ENCODE measurements at places on chromosomes 11 and 22.
A peak's percentile ranks its signal among the peaks of the same experiment; 100 is the strongest.

GRCh38 chr11:107785401-107785800 is 73.2 kb downstream of the SLC35F2 start:
- DNase-seq, result peak; percentile 2

GRCh38 chr11:6619004-6619745 is at the start of gene TPP1:
Gene TPP1 (minus strand): TSS chr11:6619422. CDS start chr11:6619400, 22 bp downstream.
- peak; percentile 78 for DNase-seq

DNA sequence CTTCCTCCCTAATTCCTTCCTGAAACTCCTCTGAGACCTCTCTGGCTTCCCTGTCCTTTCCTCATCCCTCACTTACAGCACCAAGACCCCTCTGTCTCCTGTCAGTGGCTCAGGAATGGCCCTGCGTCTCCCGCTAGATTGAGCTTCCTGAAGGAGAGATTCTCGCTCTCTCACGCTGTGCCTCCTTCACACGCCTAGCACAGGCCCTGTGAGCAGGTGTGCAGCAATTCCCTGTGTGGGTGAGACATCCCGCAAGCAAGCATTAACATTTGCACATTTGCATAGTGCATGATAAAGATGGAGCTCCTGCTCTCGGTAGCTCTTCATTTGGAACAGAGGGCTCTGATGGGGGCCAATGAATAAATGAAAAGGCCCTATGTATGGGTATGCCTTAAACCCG is 159.8 kb downstream of the ADAMTS15 start:
- DNase-seq, result no peak

DNA sequence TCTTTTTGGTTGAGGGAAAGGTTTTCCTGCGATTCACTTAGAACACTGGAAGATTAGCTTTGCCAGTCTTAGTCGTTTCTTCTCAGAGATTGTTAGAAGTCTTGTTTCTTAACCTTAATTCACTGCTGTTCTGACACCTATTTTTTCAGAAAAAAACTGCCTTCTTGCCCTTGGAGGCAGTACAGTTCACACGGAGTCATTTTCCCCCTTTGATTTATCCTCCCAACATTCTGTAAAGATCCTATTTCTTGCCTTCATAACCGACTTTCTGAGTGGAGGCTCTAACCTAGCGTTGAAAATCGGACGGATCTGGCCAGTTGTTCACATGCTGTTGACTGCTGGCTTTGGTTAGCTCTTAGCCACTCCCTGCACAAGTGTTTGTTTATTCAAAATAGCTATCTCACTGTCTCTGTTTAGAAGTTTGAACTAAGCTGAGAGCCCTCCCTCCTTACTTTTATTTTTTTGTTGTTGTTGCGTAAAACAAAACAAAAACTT is 737 bp downstream of the BCL2L13 start:
- no peak for DNase-seq

Data from activated CD4-positive, alpha-beta T cell treated with anti-CD3 and anti-CD28 coated beads, Interleukin-2, amount 50 U/mL, for 24 hours (primary cell).